Activated CD4-positive, alpha-beta T cell treated with anti-CD3 and anti-CD28 coated beads, Interleukin-2, amount 50 U/mL, for 1 hour (primary cell): ENCODE measurements at places on chromosomes 2 and 18.

DNA sequence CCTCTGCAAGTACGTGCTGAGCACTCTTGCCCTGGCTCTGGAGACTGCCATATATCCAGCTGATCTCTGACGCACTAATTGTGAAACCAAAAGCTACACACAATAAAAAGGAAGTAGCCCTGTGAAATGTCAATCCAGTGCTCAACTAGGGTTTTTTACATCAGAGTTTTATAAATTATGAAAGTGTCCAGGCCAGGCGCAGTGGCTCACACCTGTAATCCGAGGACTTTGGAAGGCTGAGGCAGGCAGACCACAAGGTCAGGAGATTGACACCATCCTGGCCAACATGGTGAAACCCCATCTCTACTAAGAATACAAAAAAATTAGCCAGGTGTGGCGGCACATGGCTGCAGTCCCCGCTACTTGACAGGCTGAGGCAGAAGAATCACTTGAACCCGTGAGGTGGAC, 24.5 kb upstream of the PEX13 start:
- DNase-seq, result no peak

DNA sequence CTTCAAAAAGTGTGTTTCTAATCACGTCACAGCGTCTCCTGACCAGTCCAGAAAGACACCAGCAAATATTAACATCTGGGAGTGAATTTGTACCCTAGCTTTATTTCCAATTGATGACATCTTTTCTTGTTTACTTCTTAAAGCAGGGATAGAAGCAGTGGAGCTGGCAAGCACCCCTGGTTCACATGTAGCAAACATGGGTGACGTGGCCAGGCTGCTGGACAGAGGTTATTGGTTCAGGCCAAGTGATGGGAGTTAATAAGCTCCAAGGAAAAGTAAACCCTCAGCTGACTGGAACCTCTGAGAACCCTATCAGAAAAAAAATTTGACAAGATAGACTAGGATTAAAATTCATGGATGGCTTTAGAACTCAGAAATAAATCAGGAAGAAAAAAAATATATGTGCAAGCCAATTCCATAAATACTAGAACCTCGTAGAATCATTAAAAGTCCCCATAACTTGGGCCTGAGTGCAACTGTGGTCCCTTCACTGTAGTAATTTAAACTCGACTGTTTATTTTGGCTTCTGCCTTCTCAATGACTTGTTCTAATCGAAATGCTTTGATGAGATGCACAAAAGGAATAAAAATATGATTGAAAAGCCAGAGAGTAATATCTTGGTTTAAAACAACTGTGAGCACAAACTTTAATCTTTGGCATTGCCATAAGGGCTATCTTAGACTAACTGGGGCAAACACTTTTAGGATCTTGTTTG, 121.5 kb upstream of the CTAGE1 start:
- no peak for DNase-seq

GRCh38 chr2:16069663-16069932, 129.2 kb downstream of the MYCN start:
- DNase-seq, result no peak

DNA sequence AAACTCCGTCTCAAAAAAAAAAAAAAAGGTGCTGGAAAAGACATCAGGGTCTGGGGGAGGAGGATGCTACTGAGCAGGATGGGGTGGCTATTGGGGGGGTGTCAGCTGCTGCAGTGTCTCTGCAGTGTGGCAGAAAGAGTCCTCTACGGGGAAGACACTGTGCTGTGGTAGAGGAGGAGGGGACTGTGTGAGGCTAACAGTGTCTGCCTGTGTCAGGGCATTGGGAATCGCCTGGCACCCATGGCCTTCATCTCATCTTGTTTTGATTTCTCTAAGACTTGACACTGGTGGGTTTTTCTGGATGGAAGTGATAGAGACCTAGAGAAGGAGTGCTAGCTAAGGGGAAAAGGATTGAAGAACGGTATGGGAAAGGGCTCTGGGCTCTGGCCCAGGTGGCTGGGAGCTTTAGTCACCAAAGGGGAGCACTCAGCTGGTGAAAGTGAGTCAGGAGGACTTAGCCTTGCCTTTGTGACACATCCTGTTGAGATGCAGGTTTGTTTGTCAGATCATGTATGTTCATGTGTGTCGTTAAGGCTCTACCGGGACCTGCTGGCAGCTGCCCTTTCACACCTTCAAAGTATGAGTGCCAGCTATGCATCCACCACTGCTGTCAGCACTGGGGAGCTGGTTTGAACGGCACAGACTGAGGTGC, 58.0 kb downstream of the FARP2 start:
- no peak for DNase-seq

DNA sequence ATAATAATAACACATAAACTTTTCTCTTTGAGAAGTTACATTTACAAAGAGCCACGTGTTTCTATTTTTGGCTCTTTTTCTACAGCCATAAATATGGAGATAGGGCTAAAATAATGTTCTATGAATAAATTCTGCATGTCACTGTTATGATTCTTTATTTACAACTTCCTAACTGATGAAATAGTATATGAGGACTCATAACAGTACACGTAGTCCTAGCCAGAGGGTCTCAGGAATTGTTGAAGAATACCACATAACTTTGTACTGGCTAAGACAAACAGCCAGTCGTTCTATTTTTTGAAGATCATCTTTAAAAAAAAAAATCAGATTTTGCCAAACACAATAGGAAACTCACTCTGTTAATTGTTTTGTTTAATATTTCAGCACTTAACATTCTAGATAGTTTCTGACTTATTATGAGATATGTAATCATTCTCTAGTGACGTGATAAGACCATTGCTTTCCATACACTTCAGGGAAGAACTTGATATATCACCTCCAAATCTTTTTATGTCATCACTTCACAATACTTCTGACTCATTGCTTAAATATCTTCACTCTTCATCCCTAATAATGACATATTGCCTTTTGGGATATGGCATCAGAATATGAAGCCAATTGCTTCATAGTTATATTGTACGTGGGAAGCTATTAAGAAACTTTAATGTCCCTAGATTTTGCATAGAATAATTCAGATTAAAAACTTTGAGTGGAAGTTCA, 256.1 kb downstream of the XIRP2 start:
- DNase-seq, result no peak

- DNase-seq, result no peak
These were observed 6.0 kb downstream of the COMMD1 start for GRCh38 chr2:61911510-61911909.

GRCh38 chr2:170255971-170256370, 78.0 kb downstream of the MYO3B start:
- DNase-seq, result no peak

- no peak for DNase-seq
These were observed 197.5 kb upstream of the COL3A1 start for GRCh38 chr2:188776634-188777033.

DNA sequence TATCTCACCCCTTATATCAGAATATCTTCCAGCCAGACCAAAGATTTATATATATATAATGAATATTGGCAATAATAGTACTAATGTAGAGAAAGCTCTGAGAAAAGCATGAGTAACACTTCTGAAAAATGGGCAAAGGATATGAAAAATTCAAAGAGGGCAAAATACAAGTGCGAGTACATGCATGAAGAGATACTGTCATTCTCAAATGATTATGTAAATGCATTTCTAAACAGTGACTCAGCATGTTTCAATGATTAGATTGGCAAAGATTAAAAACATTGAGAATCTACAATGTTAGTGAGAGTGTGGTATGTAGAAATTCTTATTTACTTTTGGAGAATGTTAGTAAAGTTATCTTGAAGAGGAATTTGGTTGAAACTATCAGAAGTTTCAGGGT, 118.3 kb upstream of the NEDD4L start:
- no peak for DNase-seq

- DNase-seq, result peak; percentile 12
These were observed 2786.5 kb downstream of the RPIA start for GRCh38 chr2:91477731-91478672.

DNA sequence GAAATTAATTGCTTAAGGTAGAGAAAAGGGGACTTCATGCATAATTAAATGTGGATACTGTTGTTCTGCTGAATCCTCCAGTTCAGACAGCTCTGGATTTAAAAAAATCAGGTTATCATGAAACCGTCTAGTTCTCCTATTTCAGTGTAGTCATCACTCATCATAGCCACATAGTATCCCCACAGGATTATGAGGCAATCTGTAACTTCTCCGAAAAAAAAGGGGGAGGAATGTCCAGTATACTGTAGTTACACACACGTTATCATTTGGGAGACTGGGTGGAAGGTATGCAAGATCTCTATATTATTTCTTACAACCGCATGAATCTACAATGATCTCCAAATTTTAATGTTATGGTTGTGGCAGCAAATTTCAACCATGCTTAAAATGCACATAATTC, 114.0 kb downstream of the HIBCH start:
- DNase-seq, result no peak

- DNase-seq, result no peak
These were observed 94.1 kb downstream of the CSRNP3 start for GRCh38 chr2:165563468-165564225.

GRCh38 chr2:223614534-223614933, 12.4 kb upstream of the SCG2 start:
- DNase-seq, result no peak

DNA sequence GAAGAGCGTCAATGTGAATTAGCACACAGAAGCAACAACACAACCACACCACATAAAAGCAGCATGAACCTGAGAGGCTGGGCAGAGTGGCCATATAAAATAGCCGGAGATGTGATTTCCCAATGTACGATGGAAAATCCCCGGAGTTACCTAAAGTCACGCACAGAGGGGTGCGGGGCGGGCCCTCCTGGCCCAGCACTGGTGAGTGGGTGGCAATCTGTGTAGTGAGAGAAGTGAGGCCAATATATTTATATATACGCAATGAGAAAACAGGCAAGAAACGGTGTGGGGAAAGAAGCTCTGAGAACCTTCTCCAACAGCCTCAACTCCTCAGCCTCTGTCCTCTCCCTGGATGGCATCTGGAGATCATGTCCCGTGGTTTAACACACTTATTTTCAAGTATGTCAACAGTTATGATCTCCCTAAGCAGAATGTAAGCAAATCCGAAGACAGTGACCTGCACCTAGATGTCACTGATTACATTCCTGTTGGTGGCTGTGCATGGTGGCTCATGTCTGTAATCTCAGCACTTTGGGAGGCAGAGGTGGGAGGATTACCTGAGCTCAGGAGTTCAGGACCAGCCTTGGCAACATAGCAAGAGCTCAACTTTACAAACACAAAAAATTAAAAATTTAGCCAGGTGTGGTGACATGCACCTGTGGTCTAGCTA, 41.6 kb downstream of the CRACDL start:
- DNase-seq, result no peak

GRCh38 chr2:159462201-159462785, 154.1 kb downstream of the BAZ2B start:
- DNase-seq, result no peak

DNA sequence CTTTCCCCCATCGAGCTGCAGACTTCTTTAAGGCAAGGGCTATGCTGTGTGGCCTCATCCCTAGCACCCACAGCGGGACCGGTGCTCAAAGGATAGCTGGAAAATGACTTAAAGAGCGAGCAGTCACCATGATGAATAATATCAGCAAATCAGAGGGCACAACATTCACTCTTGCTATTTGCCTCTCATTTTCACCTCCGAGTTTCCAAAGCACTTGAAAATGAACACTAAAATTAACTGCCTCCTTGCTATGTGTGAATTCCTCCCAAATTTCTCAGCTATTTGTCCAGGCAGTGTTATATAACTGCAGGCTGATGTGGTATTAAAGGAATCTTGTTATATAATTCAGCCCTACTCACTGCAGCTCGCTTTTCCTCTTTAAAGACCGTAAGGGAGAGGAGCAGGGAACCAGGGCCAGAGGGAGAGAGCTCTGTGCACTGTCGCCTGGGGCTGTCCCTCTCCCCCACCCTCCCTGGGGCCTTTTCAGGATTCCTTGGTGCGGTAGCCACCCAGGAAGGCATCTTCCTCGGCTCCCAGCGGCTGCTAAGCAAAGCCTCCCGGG, 1.4 kb downstream of the CYS1 start:
- no peak for DNase-seq

- DNase-seq, result no peak
These were observed 4.8 kb downstream of the CACNB4 start for GRCh38 chr2:152094014-152094413.

GRCh38 chr2:241219856-241220356, 31.4 kb downstream of the ANO7 start:
- no peak for DNase-seq

DNA sequence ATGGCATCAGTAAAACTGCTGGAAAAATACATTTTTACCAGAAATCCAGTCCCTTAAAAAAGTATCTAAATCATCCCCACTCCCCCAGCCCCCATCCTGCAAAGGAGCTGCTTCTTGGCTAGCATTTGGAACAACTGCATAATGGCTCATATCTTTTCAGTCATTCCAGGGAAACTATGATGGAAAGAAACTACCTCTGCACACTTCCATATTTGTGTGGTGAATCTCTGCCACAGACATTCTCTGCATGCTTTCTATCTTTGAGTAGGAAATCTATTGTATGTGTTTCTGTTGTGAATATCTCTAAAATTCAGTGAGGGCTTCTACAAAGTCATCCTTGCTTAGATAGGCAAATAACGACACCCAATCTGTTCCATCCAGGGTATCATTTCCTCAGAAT, 632.3 kb downstream of the LRP1B start:
- DNase-seq, result no peak

GRCh38 chr18:8296886-8297616, 312.2 kb upstream of the RAB12 start:
- DNase-seq, result no peak

- no peak for DNase-seq
These were observed 216.5 kb upstream of the SP5 start for GRCh38 chr2:170498619-170499018.

GRCh38 chr2:85130407-85130806, 2.8 kb upstream of the TCF7L1 start:
- no peak for DNase-seq

DNA sequence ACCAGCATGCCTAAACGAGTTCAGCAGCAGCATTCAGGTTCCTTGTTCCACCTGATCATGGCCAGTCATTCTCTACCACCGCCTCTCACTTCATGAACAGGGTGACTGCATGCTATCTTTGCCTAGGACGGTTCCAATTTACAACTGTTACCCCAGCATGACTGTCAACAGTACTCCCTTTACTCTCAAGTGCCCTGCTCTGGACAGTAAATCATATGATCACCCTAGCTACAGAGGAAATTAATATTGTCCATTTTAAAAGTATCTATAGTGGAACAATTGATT, 25.7 kb downstream of the MGAT4A start:
- DNase-seq, result no peak

- DNase-seq, result no peak
These were observed 244.2 kb upstream of the ZC3H15 start for GRCh38 chr2:186241874-186242273.

- DNase-seq, result no peak
These were observed 2.0 kb upstream of the GAD1 start for GRCh38 chr2:170814533-170815230.

DNA sequence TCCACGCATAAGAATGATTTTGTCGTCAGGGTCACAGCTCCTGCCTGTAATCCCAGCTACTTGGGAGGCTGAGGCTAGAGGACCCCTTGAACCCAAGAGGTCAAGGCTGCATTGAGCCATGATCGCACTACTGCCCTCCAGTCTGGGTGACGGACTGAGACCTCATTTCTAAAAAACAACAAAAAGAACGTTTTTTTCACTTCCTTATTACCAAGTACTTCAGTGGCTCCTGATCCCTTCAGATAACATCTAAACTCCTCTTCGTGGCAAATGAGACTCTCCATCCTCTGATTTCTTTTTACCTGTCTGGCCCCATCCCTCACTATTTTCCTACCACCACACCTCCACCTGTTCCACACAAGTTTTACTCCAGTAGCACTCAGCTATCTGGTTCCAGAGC, 105.4 kb upstream of the TLK1 start:
- no peak for DNase-seq

GRCh38 chr18:43964666-43965065, 687.4 kb upstream of the SYT4 start:
- DNase-seq, result no peak
